ENCODE measurements at places on chromosomes 2 and 18.
A peak's percentile ranks its signal among the peaks of the same experiment; 100 is the strongest.

DNA sequence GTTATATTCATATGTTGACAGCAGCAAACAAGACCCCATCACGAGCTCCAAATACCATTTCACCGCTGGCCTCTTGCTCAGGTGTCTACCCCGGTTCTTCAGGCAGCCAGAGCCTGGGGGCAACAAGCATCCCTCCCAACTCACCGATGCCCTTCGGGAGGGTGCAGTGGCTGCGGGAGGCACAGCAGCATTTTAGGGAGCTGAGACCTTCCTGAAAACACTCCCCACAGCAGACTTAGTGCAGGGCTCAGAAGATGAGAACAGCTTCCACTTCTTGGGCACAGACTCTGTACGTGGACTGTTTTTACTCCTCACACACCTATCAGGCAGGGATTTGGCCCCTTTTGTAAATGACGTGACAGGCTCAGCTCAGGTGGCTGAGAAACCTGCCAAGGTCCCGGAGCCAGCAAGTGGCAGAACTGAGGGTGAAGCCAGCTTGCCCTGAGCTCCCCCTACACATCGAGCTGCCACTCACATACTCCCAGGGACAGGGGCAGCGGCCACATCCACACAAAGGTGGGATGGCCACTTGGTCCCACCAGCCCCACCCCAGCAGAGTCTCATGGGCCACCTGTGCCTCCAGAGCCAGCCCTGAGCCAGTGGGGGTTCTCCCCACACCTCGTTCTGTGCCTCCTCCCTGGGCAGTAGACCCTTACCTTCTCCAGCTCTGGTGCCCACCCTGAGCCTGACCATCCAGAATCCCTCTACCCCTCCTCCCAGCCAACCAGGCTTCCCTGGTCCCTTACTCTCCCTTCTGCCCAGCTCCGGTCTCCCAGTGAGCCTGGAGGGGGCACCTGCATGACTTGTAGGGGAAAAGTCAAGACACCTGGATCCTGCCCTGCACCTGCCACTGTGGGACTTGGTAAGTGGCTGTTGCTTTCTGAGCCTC is 28.5 kb downstream of the CYP27C1 start:
- DNase-seq: no peak

DNA sequence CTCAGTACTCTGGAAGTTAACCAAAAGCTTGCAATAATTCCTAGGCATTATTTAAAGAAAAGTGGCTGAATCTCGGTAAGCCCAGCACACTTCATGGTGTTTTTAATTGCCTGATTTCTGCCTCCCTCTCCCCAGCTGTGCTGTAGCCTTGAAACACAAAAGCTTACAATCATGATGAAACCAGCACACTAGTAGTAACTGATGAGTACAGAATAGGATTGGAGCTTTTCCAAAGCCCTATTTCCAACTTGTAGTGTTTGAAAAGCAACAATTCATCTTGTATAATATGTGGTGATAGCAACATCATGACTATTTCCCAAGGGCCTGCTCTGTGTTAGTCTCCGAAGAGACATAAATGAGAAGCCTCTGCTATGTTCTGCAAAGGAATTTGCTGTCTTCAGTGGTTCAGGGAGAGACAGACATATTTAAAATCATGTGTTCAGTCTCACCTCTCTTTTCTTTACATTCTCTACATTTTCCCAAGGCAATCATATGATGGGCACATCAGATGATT is 1015.0 kb downstream of the BCL11A start:
- no peak for DNase-seq

- no peak for DNase-seq
Measured at GRCh38 chr2:167264380-167264779, 376.1 kb downstream of the XIRP2 start.

GRCh38 chr2:196851088-196851487 is 41.9 kb upstream of the C2orf66 start:
- DNase-seq: no peak

DNA sequence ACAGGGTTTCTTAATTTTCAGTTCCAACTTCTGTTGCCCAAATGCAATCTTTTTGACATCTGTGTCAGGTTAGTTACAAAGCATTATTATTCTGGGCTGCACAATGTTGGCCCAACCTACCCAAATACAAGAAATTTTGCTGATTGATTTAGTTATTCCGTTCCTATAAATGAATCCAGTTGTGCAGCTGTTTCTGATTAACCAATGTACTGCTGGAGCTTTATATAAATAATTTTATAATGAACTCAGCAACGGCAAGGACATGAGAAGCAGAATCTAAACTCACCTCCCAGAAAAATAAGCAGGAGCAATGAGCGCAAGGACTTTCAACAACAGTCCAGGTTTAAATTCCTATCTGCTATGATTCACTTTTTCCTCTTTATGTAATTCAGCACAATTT is 76.3 kb upstream of the WIPF1 start:
- DNase-seq: no peak

GRCh38 chr2:95062242-95063085 is 37.0 kb downstream of the MAL start:
- DNase-seq: peak; percentile 33

GRCh38 chr2:158935617-158936016 is 32.8 kb upstream of the TANC1 start:
- no peak for DNase-seq

DNA sequence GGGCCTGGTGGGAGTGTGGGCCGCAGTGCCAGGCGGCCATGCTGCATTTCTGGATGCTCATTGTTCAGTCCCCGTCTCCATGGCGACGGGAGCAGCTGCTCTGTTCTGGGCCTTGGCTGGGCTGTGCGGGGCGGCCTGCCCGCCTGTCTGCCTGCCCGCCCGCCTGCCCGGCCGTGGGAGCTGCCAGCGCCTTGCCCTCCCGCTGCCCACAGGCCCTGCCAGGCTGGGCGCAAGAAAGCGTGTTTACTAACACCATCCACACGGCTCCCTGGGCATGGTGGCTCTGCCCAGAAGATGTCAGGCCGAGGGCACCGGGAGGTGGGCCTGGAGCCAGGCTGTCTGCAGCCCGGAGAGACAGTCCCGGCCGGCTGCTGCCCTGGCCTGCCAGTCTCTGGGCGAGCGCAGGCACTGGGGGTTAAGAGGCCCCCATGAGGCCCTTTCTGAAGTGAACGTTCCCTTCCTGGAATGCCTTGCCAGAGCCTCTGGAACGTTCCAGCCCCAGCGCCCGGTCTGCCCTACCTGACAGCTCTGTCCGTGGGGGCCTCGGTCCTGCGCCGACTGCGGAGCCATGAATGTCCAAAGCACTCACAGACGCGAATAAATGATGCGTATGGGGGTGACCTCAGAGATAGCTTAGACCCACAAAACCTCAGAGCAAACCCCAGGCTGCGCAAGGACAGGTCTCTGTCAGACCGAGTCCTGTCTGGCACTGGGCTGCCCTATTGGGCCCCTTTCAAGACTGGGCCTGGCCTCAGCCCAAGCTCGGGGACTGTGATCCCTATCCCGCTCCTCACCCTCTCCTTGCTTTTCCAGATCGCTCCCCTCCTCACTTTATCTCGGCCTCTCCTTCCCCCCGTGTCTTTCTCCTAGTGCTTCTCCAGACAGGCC is 44.3 kb downstream of the MYCN start:
- no peak for DNase-seq

DNA sequence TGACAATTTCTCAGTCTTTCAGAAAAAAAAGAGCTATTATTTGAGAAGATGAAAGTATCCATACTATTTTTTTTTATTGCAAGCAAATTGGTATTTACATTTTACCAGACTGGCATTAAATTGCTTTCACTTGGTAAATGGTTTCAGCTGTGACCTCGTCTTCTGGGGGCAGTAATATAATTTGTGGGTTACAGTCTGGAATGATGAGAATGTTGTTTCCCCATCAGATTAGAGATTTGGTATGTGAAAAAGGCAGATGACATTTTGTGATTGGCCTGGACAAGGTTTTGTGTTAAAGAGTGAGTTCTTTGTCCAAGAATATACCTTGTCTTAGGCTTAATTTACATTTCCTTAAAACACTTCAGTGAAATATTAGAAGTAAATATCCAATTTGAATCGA is 390.1 kb upstream of the ST6GAL2 start:
- DNase-seq: no peak

- no peak for DNase-seq
Measured at GRCh38 chr2:1091895-1092585, 141.4 kb downstream of the SNTG2 start.

DNA sequence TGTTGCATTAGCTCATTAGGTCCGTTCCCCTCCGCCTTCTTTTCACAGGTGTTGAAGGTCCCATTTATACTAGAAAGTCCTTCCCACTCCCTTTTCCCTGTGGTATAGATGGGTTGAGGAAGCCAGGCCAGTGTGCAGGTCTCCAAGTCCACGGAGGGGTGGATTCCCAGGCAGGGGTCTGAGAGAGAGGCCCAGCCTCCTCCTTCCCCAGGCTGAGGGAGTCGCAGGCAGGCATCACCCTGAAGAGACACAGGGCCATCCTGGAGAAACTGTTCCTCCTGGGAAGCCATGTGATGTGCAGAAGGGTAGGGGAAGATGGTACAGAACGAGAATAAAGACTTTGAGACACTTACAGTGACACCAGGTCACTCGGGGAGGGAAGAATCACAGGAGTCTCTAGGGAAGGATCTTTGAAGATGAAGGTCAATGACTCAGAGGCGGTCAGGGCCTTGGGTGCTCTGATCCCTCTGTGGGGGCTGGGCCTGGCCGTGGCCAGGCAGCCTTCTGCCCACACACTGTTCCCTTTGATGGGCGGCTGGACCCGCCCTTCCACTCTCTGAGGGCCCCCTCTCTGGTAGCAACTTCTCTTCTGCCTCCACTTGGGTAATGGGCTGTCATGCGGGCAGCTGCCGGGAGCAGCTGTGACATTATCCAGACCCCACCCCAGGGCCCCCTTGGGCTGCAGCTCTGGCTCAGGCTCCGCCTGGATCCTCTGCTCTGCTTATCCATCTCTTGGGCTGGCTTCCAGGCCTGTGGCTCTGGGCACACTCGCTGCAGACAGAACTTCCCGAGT is 45.1 kb downstream of the RHOB start:
- DNase-seq: no peak

GRCh38 chr2:118658596-118659198 is 188.8 kb downstream of the EN1 start:
- no peak for DNase-seq

GRCh38 chr2:71849111-71849510 is 298.6 kb downstream of the CYP26B1 start:
- DNase-seq: no peak

DNA sequence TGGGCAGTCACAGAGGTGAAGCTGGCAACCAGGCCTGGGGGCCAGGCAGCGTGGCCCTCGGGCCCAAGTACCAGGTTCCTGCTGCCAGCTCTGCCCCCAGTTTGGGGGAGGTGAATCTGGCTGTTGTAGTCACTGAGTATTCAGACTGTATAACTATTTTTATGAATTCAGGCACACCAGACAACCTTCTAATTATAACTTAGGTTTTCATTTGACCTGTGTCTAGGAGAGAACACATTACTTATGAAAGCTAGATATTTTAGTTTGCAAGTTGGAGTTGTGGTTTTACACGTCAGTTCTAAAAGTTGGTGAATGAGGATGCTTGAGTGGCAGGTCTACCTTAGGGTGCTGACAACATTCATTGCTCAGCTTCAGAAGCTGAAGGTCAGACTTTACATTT is 71.7 kb downstream of the LIMS1 start:
- DNase-seq: no peak

DNA sequence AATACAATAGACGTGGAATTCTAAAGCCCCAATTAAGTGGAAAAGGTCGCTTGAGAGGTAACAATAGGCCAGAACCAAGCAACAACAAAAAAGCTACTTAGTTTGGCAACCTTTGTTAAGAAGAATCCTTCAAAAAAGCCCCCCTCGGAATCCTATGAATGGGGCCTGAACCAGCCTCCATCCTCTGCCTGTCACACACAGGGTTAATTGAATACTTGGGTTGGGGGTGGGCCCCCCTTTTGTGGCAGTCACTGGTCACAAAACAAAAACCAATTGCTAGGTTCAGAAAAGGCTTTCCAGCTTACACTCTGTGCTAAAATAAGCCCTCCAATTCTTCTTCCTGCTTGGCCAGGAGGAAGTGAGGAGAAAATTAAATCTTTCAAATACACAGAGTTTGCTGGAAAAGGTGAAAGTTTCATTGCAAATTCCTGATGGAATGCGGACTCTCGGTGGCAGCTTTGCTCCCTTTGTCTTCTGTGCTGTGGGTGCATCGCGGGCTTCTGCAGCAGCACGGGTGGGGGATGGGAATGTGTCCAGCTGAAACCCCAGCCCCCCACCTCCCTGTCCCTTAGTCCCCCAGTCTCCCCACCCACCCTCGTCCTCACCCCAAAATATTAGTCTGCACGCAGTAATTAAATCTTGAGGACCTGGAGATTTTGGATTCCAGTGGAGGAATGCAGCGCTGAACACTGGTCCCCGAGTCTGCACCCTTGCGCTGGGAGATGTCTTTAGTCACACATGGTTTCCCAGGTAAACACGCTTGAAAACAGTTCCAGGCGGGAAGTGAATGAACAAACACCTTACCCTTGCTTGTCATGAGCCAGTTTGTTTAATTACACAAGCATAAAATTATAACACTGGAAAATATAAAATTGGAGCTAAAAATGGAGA is 254.3 kb downstream of the SOX11 start:
- DNase-seq: no peak

DNA sequence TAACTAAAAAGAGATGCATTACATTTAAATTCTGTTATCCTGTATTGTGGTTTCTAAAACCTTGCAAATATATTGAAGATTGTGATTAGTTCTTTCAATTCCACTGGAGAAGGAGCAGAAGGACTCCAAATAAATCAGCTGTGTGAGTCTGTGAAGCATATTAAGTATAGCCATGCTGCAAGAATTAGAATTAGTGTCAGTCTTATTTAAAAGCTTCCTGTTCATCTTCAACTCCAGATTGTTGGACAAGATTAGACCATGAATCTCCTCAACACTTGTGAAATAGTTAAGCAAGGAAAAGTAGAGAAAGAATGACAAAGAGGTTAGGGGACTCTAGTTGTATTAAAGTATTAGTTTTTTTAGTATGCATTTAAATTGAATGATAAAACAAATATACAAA is 92.5 kb upstream of the LRP1B start:
- no peak for DNase-seq

GRCh38 chr2:104539649-104540048 is 314.3 kb upstream of the POU3F3 start:
- no peak for DNase-seq

GRCh38 chr2:211513446-211513845 is 957.0 kb downstream of the CPS1 start:
- no peak for DNase-seq

GRCh38 chr18:63132819-63133200 is 186.8 kb downstream of the BCL2 start:
- no peak for DNase-seq

GRCh38 chr2:241381872-241382271 is 25.8 kb downstream of the FARP2 start:
- DNase-seq: no peak

Data from coronary artery (tissue), 2 donors.